ENCODE measurements at places on chromosomes 5 and 9.

DNA sequence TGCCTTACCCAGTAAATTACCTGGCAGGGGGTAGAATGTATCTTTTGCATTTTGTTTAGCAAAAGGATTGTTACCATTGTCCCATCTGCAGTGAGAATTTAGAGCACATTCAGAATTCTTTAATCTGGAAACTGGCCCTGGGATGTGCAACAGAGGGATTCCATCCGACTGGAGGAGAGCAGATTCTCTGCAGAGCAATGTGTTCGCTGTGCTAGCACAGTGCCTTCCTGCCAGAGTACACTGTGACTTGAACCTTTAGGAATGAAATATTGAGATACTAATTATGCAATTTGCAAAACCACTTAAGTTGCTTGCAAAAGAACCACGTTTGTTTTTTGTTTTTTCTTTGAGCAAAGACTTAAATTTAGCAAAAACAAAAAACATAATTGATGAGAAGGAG lies 22.5 kb upstream of the DMRT1 start:
- no peak for DNase-seq

DNA sequence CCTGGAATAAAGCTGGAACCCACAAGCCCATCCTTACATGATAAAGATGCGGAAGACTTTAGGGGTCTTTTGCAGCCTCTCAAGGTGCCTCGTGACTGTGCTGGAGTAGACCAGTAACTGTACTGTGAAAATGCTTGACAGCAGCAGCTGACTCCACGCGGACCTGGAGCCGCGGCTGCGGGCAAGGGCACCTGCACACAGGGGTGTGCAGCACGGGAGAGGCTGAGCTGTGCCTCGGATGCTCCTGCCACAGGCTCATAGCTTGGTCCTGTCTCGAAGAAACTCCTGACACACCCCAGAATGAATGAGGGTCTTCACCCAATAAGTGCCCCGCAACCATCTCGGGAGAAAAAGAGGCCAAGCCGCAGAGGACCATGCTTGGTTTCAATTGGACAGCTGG lies 40.3 kb upstream of the CEP72 start:
- no peak for DNase-seq

DNA sequence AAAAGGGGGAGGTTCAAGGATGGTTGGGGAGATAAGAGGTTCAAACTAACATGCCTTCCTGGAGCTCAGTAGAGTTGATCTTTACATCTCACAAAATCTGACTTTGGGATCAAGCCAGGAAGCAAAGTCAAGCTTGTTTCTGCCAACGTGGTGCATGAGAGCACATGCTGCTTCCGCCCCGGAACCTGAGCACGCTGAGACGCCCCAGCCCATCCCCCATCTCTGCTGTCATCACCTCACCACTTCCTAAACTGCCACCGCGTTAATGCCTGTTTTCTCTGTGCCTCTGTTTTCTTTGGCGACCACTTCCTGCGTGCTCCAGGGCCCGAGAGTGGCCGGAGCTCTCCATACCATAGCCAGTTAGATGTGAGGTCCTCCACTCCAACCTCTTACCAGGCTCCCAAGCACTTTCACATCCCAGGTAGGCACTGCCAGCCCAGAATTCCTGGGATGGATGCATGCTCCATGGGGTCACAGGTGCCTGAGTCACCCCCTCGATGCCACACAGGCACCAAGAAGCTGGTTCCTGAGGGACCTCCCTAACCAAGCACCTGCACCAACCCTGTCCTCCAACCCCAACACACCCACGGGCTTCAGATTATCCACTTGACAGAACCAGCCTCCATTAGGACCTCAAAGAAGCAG lies 31.2 kb upstream of the AFAP1L1 start:
- DNase-seq, result peak; percentile 81

DNA sequence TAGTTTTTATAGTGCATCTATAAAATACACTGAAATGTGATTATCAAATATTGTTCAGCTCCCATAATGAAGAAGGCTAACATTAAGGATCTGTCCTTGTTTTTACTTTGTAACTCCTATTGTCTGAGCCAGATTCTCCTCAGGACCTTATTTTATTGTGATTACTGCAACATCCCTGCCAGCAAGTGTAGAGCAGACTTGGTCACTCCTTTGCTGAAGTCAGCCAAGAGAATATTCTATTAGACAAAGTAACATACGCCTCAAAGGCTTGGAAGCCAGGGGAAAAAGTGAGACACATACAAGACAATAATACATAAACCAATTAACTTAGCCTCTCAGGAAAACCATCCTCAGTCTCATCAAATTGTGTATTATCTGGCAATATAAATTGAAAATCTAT lies 269.6 kb downstream of the ARL15 start:
- DNase-seq, result no peak

DNA sequence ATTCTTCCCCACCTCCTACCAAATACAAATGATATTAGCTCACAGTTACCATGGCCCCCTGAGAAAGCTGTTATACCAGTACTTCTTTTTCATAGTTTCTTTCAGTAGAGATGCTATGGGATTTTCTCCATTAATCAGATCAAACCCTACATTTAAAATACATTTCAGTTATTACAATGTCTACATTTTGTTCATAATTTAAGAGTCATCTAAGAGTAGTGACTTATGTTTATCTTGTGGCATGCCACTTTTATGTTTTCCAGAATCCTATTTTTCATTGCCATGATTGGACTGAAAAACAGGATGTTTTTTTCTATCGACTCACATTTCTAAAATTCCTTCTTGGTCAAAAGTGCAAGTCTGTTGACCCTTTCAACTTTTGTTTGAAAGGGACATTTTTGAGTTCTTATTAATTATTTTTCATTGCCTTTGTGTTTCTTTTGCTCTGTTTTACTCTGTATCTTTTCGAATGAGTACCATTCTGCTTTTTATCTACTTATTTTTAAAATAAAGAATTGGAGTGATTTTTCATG lies 77.4 kb upstream of the ANXA1 start:
- no peak for DNase-seq

- no peak for DNase-seq
These were observed 1.0 kb upstream of the NIM1K start for GRCh38 chr5:43190755-43191603.

DNA sequence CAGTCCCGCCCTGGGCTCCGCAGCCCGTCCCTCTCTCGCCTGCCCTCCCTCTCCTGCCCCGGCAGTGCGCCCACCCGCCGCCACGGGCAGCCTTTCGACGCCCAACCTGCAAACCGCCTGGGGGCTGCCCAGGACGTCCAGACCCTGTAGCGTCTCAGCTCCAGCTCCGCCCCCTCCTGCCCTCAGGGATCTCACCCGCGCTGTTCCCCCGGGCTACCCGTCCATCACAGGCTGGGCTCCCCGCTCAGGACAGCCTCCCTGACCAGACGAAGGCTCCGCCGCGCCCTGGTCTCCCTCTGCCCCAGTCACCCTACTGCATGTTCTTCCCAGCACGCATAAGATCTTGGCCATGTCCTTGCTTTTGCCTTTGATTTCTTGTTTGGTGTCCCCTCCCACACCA lies 1.4 kb downstream of the RASGEF1C start:
- DNase-seq, result no peak

GRCh38 chr5:127981498-127981897 lies 102.1 kb upstream of the SLC12A2 start:
- DNase-seq, result no peak

GRCh38 chr5:154174091-154174490 lies 16.4 kb upstream of the GALNT10 start:
- no peak for DNase-seq

- no peak for DNase-seq
These were observed 196.3 kb downstream of the CSNK1G3 start for GRCh38 chr5:123708074-123708806.

GRCh38 chr5:65061250-65061973 lies 292.7 kb downstream of the CWC27 start:
- no peak for DNase-seq

DNA sequence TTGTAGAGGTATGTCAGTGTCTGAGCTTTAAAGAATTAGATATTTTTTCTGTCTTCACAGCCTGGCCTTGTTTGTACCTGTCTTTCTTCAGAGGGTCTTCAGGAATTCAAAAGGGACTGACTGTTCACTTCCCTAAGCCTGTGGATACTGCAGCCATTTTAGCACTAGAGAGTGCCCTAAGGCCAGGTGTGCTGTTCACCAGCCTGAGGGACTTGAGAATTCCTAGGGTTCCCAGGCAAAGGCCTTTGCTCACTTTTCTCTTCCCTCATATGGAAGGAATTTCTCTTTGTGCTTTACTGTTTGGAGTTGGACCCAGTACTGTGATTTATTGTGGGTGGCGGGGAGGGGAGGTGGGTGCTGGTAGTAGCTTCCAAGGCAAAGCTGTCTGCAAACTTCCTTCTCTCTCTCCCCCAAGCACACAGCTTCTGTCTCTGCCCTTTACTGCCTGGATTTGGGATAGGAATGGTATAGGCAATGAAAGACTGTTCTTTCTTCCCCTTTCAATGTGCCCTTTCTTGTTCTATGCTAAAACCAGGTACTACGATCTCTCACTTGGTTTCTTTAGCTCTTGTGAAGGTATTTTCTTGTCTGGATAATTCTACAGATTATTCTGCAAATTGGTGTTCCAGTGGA lies 9.7 kb upstream of the LRRC70 start:
- no peak for DNase-seq

GRCh38 chr9:132235894-132236661 lies 74.2 kb downstream of the NTNG2 start:
- DNase-seq, result peak; percentile 82

GRCh38 chr5:140251527-140251973 lies 51.4 kb downstream of the PFDN1 start:
- peak; percentile 76 for DNase-seq

DNA sequence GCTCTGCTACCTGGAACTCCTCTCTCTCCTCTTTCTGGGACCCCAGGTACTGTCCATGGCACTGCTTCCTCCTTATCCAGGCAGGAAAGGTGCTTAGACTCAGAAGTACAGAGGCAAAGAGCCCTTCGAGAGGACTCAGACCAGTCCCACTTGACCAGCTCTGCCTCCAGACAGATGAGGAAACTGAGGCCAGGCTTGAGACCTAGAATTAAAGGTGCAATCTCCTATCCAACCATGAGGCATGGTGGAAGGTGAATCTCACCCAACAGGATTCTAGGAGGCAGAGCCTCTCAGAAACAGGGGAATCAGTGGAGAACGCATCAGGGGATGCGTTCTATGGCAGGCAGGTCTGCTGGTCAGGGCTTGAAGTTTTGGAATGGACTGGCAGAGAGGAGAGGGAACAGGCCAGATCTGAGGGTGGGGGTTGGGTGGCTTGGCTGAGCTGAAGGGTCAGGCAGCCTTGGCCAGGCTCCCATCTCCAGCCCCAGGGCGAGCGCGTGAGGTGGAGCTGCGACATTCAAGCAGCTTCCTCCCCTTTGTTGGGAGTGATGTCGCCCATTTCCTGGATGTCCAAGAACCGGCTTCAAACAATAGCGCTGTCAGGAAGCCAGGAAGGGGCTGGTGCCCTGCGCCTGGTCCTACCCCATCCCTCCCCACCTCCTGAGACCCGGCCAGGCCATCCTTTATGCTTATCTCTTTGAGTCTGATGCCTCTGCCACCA lies 26.2 kb downstream of the NDUFA8 start:
- no peak for DNase-seq

DNA sequence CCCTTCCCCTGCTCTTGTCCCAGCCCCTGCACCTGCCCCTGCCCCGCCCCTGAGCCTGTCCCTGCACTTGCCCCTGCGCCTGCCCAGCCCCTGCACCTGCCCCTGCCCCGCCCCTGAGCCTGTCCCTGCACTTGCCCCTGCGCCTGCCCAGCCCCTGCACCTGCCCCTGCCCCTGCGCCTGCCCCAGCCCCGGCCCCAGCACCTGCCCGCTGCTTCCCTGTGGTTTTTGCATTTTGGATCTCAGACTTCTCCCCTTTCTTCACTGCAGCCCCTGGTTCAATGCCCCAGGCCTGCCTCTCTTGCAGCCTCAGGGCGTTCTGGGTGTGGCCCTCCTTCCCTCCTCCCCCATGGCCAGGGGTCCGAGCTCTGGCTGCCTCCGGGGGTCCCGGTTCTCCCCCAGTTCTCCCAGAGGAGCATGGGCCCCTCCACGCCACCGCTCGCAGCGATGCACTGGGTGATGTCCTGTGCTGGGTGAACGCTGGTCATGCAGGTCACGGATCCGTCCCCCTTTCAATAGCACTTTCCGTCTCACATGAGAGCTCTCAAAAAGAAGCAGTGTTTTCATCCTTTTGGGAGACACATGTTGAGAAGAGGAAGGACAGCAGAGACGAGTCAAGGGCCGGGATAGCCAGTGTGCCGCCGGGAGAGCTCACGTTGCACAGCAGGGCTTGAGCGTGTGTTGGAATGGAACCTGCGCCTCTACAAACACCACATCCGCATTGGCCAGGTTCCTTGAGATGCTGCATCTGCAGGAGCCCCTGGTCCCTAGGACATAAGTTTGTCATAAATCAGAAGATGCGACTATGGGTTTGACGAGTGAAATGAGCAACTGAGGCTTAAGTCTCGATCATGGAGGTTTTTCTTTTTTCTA lies 44.0 kb upstream of the IRX4 start:
- DNase-seq, result no peak

DNA sequence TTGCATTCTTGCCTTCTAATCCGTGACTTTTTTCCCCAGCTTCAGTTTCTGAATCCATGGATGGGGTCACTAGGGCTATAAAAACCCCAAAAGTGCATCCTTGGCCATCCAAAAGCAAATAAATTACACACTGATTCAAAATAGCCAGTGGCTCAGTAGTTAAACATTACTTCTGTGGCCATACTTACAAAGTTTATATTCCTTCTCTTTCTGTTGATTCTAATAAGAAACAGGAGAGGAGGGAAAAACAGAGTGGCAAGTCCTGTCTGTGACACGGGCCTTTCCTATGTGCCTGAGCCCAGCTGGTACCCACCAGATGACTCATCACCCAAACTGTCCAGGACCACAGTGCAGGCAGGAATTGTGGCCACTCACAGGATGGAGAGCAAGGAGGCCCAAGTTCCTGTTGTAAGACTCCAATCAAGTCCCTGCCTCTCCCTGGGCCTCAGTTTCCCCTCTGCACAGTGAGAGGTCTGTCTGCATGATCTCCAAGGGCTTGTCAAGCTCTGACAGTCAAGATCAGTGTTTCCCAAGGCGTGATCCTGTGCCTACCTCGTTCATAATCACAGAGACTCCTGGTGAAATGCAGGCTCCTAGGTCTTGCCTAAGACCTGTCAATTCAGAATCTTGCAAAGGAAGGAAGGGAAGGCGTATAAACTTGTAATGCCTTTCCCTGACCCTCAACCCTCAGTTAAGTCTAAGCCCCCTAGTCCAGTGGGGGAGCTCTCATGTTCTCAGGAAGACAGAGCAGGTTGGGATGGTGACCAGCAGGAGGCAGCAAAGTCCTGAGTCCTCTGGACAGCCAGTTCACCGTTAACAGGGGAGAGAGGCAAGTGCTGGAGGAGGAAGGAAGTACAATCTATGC lies 29.5 kb downstream of the TNIP1 start:
- peak; percentile 73 for DNase-seq

All from activated naive CD4-positive, alpha-beta T cell treated with Interleukin-2 at 50 U/mL for 16 hours (primary cell).